Activated CD8-positive, alpha-beta T cell treated with anti-CD3 and anti-CD28 coated beads, Interleukin-2, amount 10 ng/mL, durations not matched to agents 7 days and 5 days (primary cell): ENCODE measurements at places on chromosomes 13 and 19.

GRCh38 chr13:105773241-105773640 is 762.2 kb downstream of the EFNB2 start:
- no peak for DNase-seq

DNA sequence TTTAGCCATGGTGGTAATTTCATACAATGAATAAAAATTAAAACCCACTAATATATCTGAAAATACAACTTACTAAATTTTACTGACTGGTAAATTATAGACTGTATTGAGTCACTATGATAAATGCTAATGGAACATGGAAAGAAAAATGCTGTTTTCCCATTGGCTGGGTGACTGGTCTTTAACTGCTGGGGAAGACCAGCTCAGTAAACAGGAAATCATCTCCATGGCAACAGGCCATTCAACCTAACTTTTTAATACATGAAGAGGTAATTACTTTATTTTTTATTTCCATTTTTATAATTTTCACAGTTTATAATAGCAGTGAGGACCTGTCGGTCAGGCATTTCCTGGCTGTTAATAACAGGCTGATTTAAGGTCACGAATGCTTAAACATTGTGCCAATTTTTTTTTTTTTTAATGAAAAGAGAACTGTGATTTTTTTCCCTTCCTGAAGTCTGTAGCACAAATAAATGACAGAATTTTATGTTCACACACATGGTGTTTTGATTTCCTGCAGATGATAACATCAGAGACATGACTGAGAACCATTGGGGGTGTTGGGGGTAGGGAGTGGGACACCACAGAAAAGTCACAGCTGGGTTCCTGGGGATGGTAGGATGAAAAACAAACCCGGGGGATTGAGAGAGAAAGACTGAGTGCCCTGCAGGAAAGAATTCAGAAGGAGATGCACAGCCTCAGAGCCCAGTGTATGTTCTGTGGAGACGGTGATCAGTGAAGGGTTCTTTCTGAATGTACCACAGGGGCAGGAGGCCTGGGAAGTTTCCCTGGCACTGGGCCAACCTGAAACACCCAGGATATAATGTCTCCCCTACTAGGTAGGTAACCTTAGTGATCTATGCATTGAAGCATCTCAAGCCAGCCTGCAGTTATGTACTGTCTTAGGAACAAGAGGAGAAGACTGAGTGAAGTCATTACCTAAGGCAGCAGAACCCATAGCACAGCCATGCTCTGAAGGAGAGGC is 297.1 kb downstream of the COG6 start:
- no peak for DNase-seq

DNA sequence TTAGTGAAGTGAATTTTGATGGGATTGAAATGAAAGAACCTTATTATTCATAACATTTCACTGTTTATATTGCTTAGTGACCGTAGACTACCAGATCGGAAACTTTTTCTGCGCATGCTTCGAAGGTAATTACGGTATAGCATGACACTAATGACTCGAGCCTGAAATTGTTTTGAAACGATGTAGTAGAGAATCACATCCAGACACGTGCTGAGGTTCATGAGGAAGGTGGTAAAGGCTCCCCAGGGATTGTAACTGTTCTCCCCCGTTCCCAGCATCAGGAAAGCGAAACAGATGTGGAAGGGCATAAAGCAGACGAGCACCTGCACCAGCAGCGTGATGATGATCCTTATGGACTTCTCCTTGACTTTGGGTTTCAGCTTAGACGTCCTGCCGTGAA is 3.3 kb downstream of the GPR18 start:
- DNase-seq: no peak

DNA sequence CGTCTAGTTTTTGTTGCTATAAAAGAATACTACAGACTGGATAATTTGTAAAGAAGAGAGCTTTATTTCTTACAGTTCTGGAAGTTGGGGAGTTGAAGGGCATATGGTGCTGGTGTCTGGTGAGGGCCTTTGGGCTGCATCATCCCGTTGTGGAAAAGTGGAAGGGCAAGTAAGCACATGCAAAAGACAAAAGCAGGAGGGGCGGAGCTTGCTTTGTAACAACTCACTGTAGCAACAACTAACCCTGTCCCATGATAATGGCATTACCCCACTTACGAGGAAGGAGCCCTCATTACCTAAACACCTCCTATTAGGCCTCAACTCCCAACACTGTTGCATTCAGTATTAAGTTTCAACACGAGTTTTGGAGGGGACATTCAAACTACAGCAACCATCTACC is 7.2 kb upstream of the DNAJC15 start:
- no peak for DNase-seq

DNA sequence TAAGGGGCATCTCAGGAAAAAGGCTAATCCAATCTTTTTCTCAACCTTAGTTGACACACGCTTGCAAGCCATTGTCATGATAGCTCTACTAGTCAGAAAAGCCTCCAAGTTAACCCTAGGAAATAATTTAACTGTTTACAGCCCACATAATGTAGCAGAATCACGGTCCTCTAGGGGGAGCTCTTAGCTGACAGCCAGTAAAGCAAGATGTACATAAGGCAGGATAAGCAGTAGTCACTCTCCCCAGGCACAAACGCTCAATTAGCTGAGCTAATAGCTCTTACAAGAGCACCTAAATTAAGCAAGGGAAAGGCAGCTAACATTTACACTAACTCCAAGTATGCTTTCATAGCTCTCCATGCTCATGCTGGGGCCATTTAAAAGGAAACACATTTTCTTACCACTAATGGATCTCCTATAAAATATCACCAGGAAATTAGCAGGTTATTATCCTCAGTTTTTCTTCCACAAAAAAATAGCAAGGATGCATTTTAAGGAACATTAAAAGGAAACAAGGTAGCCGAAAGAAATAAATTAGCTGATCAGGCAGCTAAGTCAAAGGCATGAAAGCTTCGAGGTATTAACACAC is 33.7 kb upstream of the ZSCAN5A start:
- peak; percentile 44 for DNase-seq

- no peak for DNase-seq
Measured at GRCh38 chr13:106151056-106151699, 384.3 kb downstream of the EFNB2 start.

GRCh38 chr13:89455741-89456140 is 1784.6 kb downstream of the SLITRK5 start:
- no peak for DNase-seq

DNA sequence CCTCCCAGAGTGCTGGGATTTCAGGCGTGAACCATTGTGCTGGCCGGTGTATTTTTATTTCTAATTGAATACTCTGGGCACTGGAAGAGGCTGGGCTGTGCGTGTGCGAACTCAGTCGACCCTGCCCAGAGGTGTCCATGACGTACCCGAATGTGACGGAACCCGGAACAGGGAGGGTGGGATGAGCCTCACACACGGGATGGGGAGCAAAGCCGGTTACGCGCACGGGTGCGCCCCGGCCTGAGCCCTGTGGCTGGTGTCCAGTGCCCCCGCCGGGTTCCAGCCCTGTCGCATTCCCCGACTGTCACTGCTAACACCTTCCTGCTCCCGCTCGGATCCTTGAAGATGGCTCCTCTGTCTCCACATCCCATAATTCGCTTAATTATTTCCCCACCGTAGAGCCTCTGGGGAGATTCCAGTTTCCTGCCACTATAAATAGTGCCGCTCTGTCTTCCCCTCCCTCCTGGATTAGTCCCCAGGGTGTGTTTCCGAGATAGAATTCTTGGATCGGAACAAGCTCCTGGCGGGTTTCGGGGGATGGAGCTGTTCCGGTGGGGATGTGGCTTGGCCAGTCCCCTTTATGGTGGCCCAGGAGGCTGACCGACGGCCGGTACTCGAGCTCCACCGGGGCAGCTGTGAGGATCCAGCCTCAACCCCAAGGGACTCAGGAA is 22.0 kb downstream of the SBNO2 start:
- DNase-seq: no peak

- no peak for DNase-seq
Measured at GRCh38 chr13:95150555-95150954, 150.7 kb downstream of the ABCC4 start.

DNA sequence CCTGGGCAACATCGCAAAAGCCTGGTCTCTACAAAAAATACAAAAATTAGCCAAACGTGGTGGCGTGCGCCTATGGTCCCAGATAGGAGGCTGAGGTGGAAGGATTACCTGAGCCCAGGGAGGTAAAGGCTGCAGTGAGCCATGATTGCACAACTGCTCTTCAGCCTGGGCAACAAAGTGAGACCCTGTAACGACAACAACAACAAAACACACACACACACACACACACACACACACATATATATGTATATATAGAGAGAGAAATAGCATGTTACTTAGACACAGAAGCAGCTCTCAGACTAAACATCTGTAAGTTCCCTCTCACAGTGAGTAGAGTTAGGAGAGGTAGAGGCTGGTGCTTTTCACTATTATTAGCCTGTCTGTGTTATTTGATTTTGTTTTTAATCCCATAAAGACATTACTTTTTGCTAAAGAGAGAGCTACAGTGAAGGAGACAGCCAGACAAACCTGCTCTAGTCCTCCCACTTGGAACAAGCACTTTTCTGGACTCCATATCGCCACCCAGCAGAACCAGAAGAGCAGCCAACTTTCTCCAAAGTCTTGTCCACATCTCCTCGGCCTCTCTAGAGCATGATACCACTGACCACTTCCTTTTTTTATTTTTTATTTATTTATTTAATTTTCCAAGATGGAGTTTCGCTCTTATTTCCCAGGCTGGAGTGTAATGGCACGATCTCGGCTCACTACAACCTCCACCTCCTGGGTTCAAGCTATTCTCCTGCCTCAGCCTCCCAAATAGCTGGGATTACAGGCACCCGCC is 2.8 kb upstream of the LIN7B start:
- DNase-seq: no peak

GRCh38 chr13:73904625-73905024 is 229.6 kb downstream of the KLF12 start:
- no peak for DNase-seq

DNA sequence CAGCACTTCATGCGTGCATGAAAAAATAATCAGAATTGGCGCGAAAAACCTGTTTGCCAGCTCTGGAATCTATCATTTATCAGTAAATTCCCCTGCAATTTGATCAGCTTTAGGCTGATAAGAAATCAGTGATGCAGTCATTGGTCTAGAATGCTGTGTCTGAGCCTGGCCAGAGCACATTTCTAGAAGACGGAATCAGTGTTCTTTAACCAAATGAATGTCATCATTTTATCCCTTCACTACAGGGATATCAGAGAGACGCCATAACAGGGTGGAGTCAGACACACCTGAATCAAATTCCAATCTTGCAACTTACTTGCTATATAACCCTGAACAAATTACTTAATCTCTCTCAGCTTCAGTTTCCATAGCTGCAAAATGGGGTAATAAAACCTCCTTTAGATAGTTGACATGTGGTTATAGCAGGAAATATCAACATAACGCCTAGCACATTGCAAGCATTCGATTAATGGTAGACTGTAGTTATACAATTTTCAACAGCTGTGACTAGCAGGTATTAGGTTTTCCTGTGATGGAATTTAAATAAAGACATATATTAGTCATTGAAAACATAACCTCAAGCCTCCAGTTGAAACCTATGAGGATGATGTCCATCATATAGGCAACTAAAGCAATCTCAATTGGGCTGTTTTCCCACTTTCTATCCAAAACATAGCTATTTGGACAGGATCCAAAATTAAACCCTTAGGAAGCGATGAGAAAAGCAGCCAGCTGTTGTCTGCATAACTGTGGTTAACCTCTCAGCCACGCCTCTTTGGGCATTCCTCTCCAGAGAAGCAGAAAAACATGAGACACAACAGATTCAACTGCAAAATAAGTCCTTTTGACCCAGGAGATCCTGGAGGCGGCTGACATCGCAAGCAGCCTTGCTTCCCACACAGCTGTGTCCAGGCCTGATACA is 51.6 kb upstream of the UBL3 start:
- peak; percentile 35 for DNase-seq

DNA sequence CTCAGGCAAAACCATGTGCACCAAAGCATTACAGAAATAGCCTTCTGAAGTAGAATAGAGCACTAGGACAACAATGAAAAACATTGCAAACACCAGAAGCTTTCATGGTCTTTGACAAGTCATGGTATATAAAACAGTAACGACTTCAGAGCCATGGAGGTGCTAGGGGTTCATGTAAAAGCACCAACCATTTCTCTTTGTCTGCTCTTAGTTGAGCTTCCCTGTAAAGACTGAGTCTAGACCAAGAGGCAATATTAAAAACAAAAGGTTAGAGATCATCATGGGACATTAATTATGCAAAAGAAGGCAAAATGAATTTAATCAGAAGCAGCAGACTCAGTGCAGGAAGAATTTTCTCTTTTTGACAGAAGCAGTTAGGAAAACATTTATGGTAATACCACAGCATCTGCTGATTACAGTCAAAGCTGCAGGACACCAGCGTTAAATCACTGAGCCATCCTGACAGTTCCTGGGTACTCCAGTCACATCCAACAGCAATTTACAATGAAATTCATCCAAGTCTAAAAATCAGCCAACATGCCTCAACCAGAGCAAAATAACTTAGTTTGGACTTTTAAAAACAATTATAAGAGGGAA is 476.8 kb downstream of the DIAPH3 start:
- DNase-seq: no peak

DNA sequence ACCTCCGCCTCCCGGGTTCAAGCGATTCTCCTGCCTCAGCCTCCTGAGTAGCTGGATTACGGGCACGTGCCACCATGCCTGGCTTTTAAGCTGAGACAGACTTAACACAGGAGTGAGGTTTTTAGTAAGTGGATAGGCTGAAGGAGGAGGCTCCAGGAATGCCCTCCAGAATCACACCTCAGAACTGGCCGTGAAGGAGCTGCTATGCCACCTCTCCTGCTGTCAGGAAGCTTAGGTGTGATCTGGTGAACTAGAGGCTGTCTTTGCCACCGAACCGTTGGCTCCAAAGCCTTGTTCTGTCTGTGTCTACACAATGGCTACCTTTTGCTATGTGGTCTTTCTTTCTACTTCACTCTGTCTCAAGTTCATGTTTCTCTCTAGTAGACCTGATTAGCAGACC is 4.2 kb downstream of the PDCD2L start:
- no peak for DNase-seq

DNA sequence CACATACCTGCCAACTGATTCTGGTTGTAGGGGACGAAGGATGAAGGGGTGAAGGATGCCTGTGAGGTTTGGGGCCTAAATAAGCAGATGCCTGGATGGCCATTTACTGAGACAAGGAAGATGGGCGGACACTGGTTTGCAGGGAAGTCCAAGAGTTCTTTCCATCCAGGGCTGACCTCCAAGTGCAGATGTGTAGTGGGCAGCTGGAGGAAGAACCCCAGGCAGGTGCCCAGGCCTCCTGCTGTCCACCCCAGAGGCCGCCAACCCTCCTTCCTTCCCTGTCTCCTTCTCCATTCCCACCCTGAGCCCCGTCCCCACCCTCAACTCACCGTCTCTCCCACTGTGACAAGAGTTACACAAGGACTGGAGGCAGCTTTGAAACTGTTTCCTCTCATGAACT is 171.5 kb downstream of the KATNAL1 start:
- DNase-seq: no peak
